Bone marrow (tissue), 2 donors: ENCODE measurements at places on chromosomes 7 and 10.
A peak's percentile ranks its signal among the peaks of the same experiment; 100 is the strongest.

GRCh38 chr7:2759736-2760097 is 71.7 kb downstream of the AMZ1 start:
- DNase-seq: no peak

- DNase-seq: no peak
Observed at GRCh38 chr10:117145019-117145418, 6.9 kb upstream of the VAX1 start.

DNA sequence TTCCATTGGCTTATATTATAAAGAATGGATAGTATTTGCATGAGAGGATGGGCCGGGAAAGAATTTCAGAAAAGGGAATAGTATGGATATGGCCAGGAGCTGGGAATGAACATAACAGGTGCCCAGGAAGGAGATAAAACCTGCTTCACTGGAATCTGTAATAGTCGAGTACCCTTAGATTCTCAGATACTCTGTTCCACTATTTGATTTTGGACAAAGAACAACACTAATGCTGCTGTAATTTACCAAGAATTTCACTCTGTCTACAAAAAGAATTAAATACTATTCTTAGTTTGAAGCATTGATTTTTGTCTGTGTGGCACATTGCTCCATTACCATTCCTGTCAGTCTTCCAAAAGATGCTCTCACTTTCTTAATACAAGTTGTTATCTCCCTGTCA is 718.2 kb upstream of the LRRN3 start:
- no peak for DNase-seq

GRCh38 chr7:75690121-75690523 is 48.6 kb downstream of the HIP1 start:
- no peak for DNase-seq

- DNase-seq: no peak
Observed at GRCh38 chr10:8513155-8514147, 459.0 kb downstream of the GATA3 start.

DNA sequence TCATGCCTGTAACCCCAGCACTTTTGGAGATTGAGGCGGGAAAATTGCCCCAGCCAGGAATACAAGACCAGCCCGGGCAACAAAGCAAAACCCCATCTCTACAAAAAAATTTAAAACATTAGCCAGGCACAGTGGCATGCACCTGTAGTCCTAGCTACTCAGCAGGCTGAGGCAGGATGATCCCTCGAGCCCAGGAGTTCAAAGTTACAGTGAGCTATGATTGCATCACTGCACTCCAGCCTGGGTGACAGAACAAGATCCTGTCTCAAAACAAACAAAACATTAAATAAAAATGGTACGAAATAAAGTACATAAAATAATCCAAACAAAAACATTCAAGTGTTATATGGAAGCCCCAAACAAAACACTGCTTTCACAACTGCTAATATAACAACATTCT is 125.0 kb downstream of the SNX13 start:
- no peak for DNase-seq

DNA sequence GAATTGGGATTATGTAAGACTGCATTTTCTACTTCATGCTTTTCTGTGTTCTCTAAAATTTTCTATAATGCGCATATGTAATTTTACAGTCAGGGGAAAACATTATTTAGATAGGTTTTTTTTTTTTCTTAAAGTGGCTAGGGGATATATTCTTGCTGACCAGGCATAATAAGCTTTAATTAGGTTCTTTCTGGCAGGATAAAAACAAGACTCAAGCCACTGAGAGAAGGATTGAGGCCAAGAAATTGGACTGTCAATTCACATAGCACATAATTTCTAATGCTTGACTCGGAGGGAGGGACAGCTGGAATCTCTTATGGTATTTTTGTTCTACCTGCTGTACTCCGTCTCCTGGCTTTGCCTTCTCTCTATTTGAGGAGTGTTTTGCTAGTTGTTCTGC is 119.8 kb upstream of the NPVF start:
- no peak for DNase-seq

- no peak for DNase-seq
Observed at GRCh38 chr10:108052981-108053380, 888.5 kb upstream of the SORCS1 start.

DNA sequence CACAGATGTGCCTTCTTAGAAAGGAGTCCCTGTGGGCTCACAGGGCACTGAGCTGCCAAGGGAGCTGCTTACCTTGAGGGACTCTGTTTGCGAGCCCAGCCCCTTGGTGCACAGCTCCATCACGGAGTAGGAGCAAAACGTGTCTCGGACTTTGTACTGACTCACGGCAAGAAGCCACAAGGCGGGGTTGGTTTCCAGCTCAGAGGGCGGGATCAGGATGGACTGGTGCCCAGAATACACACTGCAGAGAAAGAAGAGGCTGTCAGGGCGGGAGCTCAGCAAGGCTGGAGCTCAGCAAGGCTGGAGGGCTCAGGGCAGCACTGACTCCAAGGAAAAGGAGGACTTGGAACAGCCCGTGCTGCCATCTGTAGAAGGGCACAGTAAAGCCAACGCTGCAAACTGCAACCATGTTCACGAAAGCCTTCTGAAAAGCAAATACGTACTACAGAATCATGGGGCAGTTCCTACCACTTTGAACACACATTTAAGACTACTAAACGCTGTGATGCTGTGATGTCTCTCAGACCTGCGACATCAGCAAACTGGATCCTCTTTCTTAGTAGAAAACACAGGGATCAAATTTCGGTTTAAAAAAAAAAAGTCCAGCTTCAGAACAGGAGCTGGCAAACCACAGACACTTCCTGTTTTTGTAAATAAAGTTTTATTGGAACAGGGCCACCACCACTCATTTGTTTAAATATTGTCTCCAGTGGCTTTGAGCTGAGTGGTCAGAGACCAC is 194.3 kb downstream of the ZMYND11 start:
- no peak for DNase-seq

DNA sequence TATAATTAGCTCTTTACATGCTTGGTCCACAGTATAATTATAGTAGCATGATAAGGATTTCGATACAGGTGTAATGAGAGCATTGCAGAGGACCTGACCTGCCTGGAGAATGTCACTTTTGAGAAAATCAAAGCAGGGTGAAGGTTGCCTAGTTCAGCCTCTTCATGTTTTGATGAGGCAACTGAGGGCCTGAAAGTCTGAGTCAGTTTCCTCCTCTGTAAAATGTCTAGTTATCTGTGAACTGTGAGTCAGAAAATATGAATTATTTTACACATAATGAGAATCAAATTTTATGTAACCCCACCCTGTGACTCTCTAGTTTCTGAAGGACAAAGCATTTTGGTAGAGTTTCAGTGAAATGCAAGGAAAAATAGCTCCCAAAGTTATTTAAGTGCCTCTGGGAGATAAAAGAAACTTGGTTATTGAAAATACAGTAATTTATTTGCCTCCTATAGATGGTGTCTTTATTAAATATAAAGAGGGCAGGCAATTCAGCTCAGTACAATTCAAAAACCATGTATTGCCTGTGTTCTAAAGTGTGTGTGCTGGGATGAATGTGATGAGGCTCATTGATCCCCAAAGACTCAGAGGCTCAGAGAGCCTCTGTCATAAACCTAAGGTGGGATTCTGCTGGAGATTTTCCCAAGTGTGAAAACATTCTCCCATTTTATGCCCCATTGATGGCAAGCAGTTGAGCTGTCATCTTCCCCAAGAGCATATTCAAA is 37.3 kb upstream of the SAMD9L start:
- no peak for DNase-seq

GRCh38 chr10:89303161-89303560 is 1.3 kb downstream of the IFIT2 start:
- no peak for DNase-seq

DNA sequence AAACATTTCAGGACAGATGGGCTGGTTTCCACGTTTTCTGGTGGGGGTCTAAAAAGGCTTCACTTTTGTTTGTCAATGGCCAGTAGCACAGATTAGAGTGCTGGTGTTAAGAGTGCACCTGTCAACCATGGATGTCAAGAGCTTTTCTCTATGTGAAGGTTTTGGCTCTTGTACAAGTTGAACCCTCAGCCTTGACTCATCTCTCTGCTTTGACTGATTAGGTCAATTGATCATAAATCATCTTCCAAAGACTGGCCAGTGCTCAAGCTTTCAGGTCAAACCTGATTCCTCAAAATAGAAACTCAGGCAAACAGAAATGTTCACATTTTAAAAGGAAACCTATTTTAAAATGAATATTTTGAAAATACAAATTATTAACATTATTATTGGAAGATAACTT is 59.6 kb upstream of the SP4 start:
- no peak for DNase-seq

DNA sequence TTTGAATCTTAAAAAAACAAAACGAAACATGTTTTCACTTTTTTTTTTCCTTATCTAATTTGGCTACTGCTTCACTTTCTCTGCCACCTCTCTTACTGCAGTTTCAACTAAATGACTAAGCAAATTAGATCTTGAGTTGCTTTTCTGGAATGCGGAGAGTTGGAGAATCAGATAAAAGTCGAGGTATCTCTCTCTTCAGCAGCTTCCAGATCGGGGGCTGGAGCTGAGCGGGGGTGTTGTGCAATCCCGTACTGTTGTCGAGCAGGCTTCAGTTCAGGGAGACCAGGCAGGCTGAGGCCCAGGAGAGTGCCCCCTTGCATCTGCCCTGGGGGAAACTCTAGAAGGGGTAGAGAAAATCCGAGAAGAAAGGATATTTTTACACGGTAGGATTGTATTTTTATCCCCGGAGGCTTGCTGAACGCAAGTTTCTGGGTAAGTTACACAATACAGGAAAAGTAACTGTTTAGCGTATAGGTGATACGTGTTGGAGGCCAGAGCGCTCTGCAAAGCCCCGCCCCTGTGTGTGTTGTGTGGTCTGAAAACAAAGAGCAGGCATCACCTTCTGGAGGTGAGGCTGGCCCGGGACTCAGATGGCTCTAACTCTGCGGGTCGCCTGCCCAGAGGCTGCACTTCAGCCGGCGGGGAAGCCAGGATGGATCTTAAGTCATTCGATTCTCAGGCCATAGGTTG is 116.6 kb downstream of the KLF6 start:
- DNase-seq: no peak

GRCh38 chr7:22373911-22374310 is 17.0 kb upstream of the RAPGEF5 start:
- DNase-seq: no peak

GRCh38 chr7:73451780-73452398 is 18.3 kb downstream of the FZD9 start:
- no peak for DNase-seq

- no peak for DNase-seq
Observed at GRCh38 chr7:47408675-47409074, 173.2 kb downstream of the TNS3 start.

DNA sequence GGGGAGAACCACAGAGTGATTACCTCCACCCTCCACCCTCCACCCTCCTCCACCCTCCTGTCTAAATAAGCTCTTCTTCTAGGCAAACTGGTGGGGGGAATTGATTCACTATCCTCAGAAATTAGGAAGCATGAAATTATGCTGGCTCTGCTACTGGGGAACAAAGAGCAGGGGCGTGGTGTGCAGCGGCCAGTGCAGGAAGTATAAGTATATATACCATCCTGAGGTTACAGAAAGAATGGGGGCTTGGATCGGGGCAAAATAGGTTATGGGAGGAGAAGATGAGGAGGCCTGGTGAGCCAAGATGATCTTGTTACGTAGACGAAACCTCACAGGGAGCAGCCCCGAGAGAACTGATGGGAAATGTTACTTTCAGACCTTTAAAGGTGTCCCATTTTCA is 49.1 kb downstream of the SYPL1 start:
- no peak for DNase-seq

- DNase-seq: no peak
Observed at GRCh38 chr7:7489546-7489945, 46.1 kb downstream of the COL28A1 start.

DNA sequence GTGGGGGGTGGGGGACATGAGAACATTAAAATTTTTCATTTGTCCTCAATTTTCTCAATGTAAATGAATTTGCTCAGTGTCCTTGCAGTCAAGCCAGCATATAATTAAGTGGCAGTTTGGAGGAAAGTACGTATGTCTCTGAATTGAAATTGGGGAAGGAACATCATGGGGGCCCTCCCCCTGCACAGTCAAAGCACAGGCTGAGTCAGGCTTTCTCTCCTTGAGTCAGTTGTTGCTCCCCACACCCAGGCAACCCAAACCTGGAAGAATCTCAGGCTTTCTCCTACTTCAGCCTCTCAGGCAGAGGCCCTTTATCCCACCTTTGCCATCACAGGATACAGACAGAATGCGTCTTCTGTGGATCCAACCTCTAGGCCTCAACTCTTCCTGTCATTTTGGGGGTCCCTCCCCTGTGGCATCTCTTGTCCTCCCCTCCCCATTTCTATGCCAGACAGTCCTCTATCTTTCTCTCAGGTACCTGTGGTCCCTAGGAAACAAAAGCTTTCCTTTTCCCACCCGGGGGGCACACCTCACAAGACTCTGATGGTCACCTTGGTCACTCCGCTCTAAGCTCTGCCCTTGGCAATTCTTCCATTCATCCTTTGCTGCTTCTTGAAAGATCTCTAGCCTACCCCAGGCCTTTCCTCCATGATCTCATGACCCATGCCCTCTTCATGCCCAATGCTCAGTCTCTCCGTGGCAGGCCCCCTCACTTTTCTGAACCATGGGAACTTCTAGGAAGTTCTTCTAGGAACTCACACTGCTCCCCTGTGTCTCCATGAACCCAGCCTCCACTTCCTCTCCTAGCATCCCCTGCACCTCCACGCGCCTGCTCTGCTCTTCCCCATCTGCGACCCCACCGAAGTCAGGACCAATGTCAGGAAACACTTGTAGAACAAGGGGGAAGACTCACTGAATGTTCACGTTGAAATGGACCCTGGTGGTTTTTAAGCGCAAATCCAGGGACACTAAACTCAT is 40.4 kb downstream of the CREB3L2 start:
- DNase-seq: peak; percentile 10

GRCh38 chr10:114084215-114084614 is 40.5 kb downstream of the ADRB1 start:
- DNase-seq: no peak

DNA sequence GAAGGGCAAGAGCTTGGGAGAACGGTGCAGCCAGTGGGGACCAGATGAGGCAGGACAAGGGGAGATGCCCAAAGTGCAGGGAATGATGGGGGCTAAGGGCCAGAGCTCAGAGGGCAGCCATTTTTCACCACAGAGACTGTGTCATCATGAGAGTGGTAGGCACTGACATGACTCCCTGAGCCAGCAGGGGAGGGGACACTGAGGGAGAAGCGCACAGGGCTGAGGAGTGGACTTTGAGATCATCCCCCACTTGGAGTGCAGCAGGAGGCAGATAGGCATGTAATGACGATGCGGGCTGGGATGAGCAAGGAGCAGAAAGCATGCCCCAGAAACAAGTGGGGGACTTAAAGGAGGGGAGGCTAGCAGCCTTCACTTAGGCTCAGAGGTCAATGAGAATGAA is 5.2 kb upstream of the SMKR1 start:
- DNase-seq: no peak

GRCh38 chr10:9547936-9548904 is 1469.5 kb upstream of the CELF2 start:
- no peak for DNase-seq

DNA sequence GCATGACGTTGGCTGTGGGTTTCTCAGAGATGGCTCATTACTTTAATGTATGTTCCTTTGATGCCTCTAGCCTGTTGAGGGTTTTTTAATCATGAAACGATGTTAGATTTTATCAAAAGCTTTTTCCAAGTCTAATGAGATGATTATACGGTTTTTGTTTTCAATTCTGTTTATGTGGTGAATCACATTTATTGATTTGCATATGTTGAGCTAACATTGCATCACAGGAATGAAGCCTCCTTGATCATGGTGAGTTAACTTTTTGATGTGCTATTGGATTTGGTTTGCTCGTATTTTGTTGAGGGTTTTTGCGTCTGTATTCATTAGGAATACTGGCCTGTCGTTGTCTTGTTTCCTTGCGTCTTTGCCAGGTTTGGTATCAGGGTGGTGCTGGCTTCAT is 52.3 kb upstream of the PTPN12 start:
- DNase-seq: no peak
